Activated naive CD8-positive, alpha-beta T cell treated with anti-CD3 and anti-CD28 coated beads, Interleukin-2, amount 50 U/mL, for 24 hours (primary cell): ENCODE measurements at places on chromosomes 6 and 20.

GRCh38 chr6:100454551-100455229 lies 10.0 kb downstream of the SIM1 start:
- peaks cover 56% of the 10 kb centered on the region for H3K27me3 ChIP-seq
- no peak overlapping the region for H3K27ac ChIP-seq
- H3K4me1 ChIP-seq: peaks cover 3% of the 10 kb centered on the region
- peaks cover 12% of the 10 kb centered on the region for H3K36me3 ChIP-seq

- H3K27me3 ChIP-seq: no peaks in the 10 kb centered on the region
- H3K4me1 ChIP-seq: peaks cover 43% of the 10 kb centered on the region
These were observed 29.6 kb downstream of the PMEPA1 start for GRCh38 chr20:57680131-57680716.

- H3K27ac ChIP-seq: no peak overlapping the region
- no peak for DNase-seq
- no peaks in the 10 kb centered on the region for H3K27me3 ChIP-seq
- no peaks in the 10 kb centered on the region for H3K36me3 ChIP-seq
- no peaks in the 10 kb centered on the region for H3K4me1 ChIP-seq
- no peak overlapping the region for H3K4me3 ChIP-seq
These were observed 85.5 kb upstream of the PMEPA1 start for GRCh38 chr20:57795342-57795697.

- peaks cover 40% of the 10 kb centered on the region for H3K4me1 ChIP-seq
- DNase-seq: no peak
- H3K36me3 ChIP-seq: no peaks in the 10 kb centered on the region
- no peak overlapping the region for H3K4me3 ChIP-seq
- H3K27ac ChIP-seq: no peak overlapping the region
- peaks cover 78% of the 10 kb centered on the region for H3K27me3 ChIP-seq
These were observed 2.3 kb upstream of the NKX2-2 start for GRCh38 chr20:21516180-21516567.

GRCh38 chr20:4951299-4951698 lies 50.0 kb downstream of the SLC23A2 start:
- H3K27ac ChIP-seq: no peak overlapping the region
- H3K36me3 ChIP-seq: peaks cover 5% of the 10 kb centered on the region
- peaks cover 32% of the 10 kb centered on the region for H3K4me1 ChIP-seq
- no peaks in the 10 kb centered on the region for H3K27me3 ChIP-seq

DNA sequence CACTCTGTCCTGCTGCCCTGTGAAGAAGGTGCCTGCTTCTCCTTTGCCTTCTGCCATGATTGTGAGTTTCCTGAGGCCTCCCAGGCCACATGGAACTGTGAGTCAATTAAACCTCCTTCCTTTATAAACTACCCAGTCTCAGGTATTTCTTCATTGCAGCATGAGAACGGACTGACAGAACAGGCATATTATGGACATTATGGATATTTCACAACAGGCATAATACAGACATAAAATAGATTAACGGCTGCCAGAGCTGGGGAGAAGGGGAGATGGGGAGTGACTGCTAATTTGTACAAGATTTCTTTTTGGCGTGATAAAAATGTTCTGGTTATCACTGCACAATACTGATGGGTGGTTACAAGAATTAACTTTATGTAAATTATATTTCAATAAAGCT lies 29.4 kb downstream of the TRPC4AP start:
- H3K27me3 ChIP-seq: no peaks in the 10 kb centered on the region
- no peak for DNase-seq
- H3K36me3 ChIP-seq: peaks cover 42% of the 10 kb centered on the region
- peaks cover 42% of the 10 kb centered on the region for H3K4me1 ChIP-seq

- H3K36me3 ChIP-seq: peaks cover 2% of the 10 kb centered on the region
- peak overlapping the region; percentile 80 for H3K27ac ChIP-seq
- no peak overlapping the region for H3K4me3 ChIP-seq
- no peaks in the 10 kb centered on the region for H3K27me3 ChIP-seq
- DNase-seq: no peak
These were observed 6.3 kb downstream of the MAP1LC3A start for GRCh38 chr20:34564833-34565232.

DNA sequence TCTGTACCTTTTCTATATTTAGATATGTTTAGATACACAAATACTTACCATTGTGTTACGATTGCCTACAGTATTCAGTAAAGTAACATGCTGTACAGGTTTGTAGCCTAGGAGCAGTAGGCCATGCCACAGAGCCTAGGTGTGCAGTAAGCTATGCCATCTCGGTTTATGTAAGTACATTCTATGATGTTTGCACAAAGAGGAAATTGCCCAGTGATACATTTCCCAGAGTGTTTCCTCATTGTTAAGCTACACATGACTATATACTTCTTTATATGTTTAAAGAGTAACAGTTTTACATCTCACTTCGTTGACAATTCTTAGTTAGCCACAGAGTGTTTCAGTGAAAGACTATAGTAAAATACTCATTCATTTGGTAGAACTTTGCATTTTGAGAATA lies 51.5 kb downstream of the SLC35F1 start:
- no peaks in the 10 kb centered on the region for H3K27me3 ChIP-seq
- H3K4me3 ChIP-seq: no peak overlapping the region
- H3K4me1 ChIP-seq: no peaks in the 10 kb centered on the region

- no peaks in the 10 kb centered on the region for H3K36me3 ChIP-seq
- H3K4me1 ChIP-seq: no peaks in the 10 kb centered on the region
- DNase-seq: no peak
- H3K4me3 ChIP-seq: no peak overlapping the region
- H3K27ac ChIP-seq: no peak overlapping the region
These were observed 623.4 kb downstream of the CDH26 start for GRCh38 chr20:60581606-60582115.

- DNase-seq: no peak
- no peak overlapping the region for H3K4me3 ChIP-seq
- H3K36me3 ChIP-seq: peaks cover 3% of the 10 kb centered on the region
- H3K4me1 ChIP-seq: peaks cover 60% of the 10 kb centered on the region
These were observed 36.9 kb downstream of the CDYL start for GRCh38 chr6:4813055-4813454.

- DNase-seq: no peak
- H3K27ac ChIP-seq: no peak overlapping the region
- no peaks in the 10 kb centered on the region for H3K27me3 ChIP-seq
- H3K4me1 ChIP-seq: no peaks in the 10 kb centered on the region
- H3K4me3 ChIP-seq: no peak overlapping the region
These were observed 142.8 kb downstream of the ADGB start for GRCh38 chr6:146741609-146742008.

DNA sequence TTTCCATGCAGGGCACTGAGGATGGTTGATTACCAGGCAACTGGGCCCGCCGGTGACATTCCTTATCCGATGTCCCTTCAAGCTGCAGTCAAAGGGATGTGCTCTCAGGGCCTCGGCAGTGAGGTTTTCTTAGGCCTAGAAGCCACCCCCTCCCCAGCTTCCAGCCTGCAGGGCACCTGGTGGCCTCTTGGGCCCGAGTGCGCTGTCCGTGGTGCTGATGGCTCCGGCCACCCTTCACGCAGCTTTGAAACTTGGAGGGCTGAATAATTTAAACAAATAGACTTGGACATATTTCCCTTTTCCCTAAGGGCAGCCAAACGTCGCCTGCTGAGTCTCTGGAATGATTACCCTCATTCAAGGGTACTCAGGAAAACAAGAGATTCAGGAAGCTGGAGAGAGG lies 8.9 kb upstream of the MLN start:
- H3K4me3 ChIP-seq: no peak overlapping the region
- peaks cover 53% of the 10 kb centered on the region for H3K27me3 ChIP-seq
- DNase-seq: peak; percentile 48
- H3K36me3 ChIP-seq: no peaks in the 10 kb centered on the region
- H3K27ac ChIP-seq: no peak overlapping the region

DNA sequence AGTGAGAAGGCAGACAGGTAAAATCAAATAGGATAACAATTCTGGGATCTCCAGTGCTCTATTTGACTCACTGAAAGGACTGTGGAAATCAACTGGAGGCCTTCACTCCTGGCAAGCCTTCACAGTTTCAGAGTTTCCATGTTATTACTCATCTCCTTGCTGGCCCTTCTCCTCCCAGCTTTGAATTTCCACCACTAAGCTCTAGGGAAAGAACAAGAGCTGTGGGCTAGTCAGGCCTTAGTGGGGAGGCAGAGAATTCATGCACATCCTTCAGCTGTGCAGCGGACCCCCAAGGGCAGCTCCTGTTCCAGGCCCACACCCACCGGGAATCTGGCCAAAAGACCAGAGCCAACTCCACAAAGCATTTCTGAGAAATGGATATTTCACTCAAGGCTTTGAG lies 26.0 kb downstream of the MYLIP start:
- peaks cover 62% of the 10 kb centered on the region for H3K36me3 ChIP-seq
- no peaks in the 10 kb centered on the region for H3K4me1 ChIP-seq
- no peak overlapping the region for H3K4me3 ChIP-seq
- no peak for DNase-seq
- no peak overlapping the region for H3K27ac ChIP-seq
- H3K27me3 ChIP-seq: no peaks in the 10 kb centered on the region

DNA sequence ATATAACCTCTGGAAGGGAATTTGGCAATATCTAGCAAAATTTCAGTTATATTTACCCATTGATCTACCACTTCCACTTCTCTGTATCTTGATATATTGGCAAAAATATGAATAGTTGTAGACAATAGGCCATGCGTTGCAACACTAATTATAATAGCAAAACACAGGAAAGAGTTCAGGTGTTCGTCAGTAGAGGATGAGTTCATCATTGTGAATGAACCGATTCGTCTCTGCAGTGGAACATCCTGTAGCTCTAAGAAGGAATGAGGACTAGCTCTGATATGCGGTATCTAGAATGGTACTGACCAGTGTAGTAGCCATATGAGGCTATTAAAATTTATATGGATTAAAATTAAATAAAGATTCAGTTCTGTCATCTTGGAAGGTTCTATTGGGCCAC lies 8.3 kb downstream of the FAM83D start:
- H3K27me3 ChIP-seq: no peaks in the 10 kb centered on the region
- peaks cover 12% of the 10 kb centered on the region for H3K36me3 ChIP-seq
- no peak for DNase-seq
- no peak overlapping the region for H3K27ac ChIP-seq

DNA sequence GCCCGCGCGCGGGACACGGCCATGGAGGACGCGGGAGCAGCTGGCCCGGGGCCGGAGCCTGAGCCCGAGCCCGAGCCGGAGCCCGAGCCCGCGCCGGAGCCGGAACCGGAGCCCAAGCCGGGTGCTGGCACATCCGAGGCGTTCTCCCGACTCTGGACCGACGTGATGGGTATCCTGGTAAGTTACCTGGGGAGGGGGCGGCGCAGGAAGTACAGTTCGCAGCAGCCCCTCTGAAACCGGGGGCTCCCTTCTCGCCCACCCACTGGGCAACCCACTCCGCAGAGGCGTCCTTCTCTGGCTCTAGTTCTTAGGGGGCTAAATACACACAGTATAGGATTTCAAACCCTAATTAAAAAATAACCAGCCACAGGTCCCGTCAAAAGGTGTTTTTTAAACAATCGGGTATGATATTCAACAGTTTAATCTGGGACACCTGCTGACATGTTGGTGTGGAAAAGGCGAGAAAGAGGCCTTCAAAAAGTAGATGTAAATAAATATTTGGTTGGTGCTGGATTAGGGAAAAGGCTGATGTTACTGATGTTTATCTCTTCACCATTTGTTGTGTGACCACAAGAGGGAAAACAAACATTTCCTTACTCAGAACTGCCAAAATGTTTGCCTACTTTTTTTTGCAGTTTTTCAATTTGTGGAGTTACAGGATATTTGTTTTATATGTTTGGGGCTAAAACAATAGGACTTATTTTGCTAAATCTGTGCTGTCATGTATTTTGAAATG lies 577 bp downstream of the SASH1 start:
- H3K4me3 ChIP-seq: peak overlapping the region; percentile 21
- no peak overlapping the region for H3K27ac ChIP-seq
- H3K4me1 ChIP-seq: peaks cover 7% of the 10 kb centered on the region
- DNase-seq: no peak

- H3K27ac ChIP-seq: no peak overlapping the region
- no peak for DNase-seq
- H3K36me3 ChIP-seq: no peaks in the 10 kb centered on the region
- no peaks in the 10 kb centered on the region for H3K4me1 ChIP-seq
These were observed 214.3 kb upstream of the PLN start for GRCh38 chr6:118333772-118334171.

- H3K36me3 ChIP-seq: peaks cover 14% of the 10 kb centered on the region
- DNase-seq: no peak
- H3K4me1 ChIP-seq: peaks cover 73% of the 10 kb centered on the region
- H3K27me3 ChIP-seq: no peaks in the 10 kb centered on the region
- H3K4me3 ChIP-seq: no peak overlapping the region
These were observed 34.2 kb downstream of the JARID2 start for GRCh38 chr6:15280028-15280427.

DNA sequence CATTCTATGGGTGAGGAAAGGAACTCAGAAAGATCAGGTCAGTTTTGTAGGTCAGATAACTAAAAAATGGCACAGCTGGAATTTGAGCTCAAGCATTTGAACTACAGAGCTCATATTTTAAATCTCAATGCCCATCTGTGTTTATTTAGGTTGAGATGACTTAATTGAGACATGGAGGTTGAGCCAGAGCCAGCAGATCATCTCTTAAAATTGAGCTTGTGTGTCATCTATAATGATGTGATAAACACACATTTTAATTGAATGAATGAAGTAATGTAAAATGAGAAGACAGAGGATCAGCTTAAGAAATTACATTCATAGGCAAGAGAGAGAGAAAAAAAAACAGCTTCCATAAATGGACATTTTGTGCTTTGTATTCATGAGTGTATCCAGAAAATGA lies 3.7 kb downstream of the MANEA start:
- no peak overlapping the region for H3K4me3 ChIP-seq
- H3K27me3 ChIP-seq: no peaks in the 10 kb centered on the region
- DNase-seq: no peak
- H3K4me1 ChIP-seq: peaks cover 19% of the 10 kb centered on the region
- H3K27ac ChIP-seq: no peak overlapping the region

GRCh38 chr6:85797993-85798392 lies 155.3 kb upstream of the SYNCRIP start:
- no peaks in the 10 kb centered on the region for H3K4me1 ChIP-seq
- no peak overlapping the region for H3K27ac ChIP-seq
- H3K36me3 ChIP-seq: no peaks in the 10 kb centered on the region
- no peak for DNase-seq
- H3K4me3 ChIP-seq: no peak overlapping the region
- H3K27me3 ChIP-seq: peaks cover 3% of the 10 kb centered on the region

GRCh38 chr20:53608071-53608455 lies 14.4 kb upstream of the ZNF217 start:
- H3K4me3 ChIP-seq: peak overlapping the region; percentile 48
- peak overlapping the region; percentile 54 for H3K27ac ChIP-seq
- peaks cover 2% of the 10 kb centered on the region for H3K36me3 ChIP-seq

- peak within 1 kb of the TSS; percentile 74 for H3K4me3 ChIP-seq
- no peaks in the 10 kb centered on the region for H3K36me3 ChIP-seq
- H3K4me1 ChIP-seq: peaks cover 18% of the 10 kb centered on the region
- H3K27ac ChIP-seq: no peak within 1 kb of the TSS
- H3K27me3 ChIP-seq: peaks cover 31% of the 10 kb centered on the region
These were observed at the start of gene DSE for GRCh38 chr6:116370760-116371119. Gene DSE (plus strand): TSS chr6:116370947. CDS start chr6:116399251, 28,304 bp downstream.

DNA sequence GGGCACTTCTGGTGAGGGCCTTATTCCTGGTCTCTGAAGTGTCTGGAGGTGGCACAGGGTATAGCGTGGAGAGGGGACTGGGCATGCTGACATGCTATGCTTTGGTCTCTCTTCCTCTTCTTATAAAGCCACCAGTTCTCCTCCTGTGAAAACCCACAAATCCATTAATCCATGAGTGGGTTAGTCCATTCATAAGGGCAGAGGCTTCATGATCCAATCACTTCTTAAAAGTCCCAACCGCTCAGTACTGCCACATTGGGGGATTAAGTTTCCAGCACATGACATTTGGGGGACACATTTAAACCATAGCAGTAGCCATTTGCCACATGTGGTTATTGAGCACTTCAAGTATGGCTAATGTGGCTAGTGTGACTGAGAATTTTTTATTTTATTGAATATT lies 3.8 kb upstream of the TRIB3 start:
- no peak overlapping the region for H3K27ac ChIP-seq
- no peak overlapping the region for H3K4me3 ChIP-seq
- DNase-seq: no peak
